ENCODE measurements at places on chromosomes 7 and 10. TPM values are rescaled to one million over a fixed set of nuclear protein-coding genes. Genes with fewer than 3 reads are reported as not detected.

GRCh38 chr7:98802088-98802780 is 67.6 kb downstream of the TMEM130 start:
- DNase-seq: peak; percentile 38
- H3K36me3 ChIP-seq: no peaks in the 10 kb centered on the region
- H3K4me3 ChIP-seq: peak overlapping the region; percentile 41
- no peak overlapping the region for H3K27ac ChIP-seq
- peaks cover 18% of the 10 kb centered on the region for H3K4me1 ChIP-seq
- peaks cover 19% of the 10 kb centered on the region for H3K27me3 ChIP-seq

- no peaks in the 10 kb centered on the region for H3K36me3 ChIP-seq
- no peak overlapping the region for H3K4me3 ChIP-seq
- H3K4me1 ChIP-seq: peaks cover 4% of the 10 kb centered on the region
- H3K27ac ChIP-seq: no peak overlapping the region
These were observed 28.6 kb upstream of the VCL start for GRCh38 chr10:73969224-73969841.

DNA sequence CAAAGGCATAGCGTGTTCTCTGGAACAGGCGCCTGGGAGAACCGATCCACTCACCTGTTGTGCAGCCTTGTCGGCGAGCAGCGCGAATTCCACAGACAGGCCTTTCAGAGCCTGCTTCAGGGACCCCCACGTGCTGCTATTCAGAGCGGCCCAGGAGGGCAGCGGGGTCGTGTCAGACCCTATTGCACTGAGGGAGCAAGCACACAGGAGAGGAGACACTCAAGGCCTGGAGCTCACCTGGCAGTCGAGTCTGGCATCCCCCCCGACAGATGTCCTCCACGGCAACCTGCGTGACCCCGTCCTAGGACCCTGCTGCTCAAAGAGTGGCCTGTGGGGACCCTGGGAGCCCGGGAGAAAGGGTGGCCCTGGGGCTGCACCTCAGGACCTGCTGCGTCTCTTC is 21.1 kb downstream of the NUDT1 start:
- no peak for DNase-seq
- no peaks in the 10 kb centered on the region for H3K27me3 ChIP-seq
- peaks cover 72% of the 10 kb centered on the region for H3K36me3 ChIP-seq

DNA sequence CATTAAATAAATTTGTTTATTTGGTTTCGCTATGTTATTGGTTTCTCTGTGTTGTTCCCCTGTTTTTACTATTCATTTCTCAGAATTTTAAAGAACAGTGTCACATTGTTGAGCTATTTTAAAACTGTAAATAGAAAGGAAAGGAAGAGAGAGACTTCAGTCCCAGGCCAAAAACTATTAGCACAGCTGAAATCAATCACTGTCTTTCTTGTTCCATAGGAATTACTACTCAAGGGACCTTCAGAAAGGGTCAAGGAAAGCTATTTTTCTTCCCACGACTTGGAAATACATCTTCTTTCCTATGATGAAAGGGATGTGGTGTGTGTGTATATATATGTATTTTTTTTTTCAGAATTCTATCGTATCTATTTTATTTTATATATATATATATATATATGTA is 29.0 kb upstream of the GNAT3 start:
- DNase-seq: no peak
- H3K36me3 ChIP-seq: no peaks in the 10 kb centered on the region
- H3K27ac ChIP-seq: no peak overlapping the region
- H3K27me3 ChIP-seq: no peaks in the 10 kb centered on the region
- no peaks in the 10 kb centered on the region for H3K4me1 ChIP-seq

DNA sequence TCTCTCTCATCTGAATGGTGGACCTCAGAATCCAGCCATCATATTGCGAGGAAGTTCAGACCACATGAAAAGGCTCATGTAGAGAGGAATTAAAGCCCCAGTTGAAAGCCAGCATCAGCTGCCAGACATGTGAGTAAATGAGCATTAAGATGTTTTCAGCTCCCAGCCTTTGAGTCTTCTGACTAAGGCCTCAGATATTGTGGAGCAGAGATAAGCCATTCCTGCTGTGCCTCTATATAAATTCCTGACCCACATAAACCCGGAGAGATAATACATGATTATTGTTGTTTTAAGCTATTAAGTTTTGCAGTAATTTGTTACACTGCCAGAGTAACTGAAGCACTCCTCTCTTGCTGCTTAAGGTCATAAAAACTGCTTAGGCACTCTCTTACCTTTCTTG is 14.6 kb downstream of the FAM149B1 start:
- DNase-seq: no peak
- H3K27me3 ChIP-seq: no peaks in the 10 kb centered on the region
- no peak overlapping the region for H3K4me3 ChIP-seq

GRCh38 chr10:69910561-69910960 is 108.9 kb downstream of the COL13A1 start:
- H3K36me3 ChIP-seq: no peaks in the 10 kb centered on the region
- H3K27me3 ChIP-seq: peaks cover 8% of the 10 kb centered on the region
- no peak overlapping the region for H3K27ac ChIP-seq

DNA sequence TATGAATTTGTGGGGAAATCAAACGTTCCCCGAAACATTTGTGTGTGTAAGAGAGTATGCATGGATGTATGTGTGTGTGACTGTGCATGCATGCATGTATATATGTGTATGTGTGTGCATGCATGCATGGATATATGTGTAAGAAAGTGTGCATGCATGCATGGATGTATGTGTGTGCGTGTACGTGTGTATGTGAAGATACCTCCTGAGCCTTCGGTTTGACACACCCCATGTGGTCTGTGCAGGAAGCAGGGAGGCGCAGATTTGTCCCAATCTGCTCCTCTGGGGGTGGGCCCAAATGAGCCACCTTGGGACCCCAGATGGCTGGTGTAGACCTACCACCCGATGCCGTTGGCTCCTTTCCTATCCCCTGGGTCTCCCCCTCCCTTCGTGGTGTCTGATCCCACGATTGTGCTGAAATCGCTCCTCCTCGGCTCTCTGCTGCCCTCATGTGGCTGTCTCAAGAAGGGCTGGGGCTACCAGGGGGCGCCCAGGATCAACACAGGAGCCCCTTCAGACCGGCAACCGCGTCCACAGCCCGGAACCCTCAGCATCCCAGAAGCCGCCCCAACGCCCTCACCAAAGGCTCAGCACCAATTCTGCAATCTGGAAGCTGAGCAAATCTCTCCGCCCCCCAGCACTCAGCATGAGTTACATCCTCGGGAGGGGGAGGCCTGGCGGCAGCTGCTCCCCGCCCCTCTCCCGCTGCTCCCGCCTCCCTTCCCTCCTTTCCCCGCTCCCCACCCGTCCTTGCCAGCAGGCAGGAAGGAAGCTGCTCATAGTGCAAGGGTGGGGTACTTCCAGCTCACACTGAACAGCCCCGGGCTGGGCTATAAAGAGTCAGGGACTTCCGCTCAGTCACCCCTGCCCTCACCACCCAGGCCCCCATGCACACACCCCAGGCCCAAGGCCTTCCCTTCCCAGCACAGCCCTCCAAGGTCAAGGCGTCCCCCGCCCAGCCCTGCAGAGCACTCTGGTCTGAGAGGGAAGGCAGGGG is 2.3 kb upstream of the NOS3 start:
- H3K27me3 ChIP-seq: peaks cover 48% of the 10 kb centered on the region
- H3K4me3 ChIP-seq: no peak overlapping the region
- no peaks in the 10 kb centered on the region for H3K36me3 ChIP-seq
- DNase-seq: no peak

- H3K4me3 ChIP-seq: no peak overlapping the region
- peaks cover 11% of the 10 kb centered on the region for H3K4me1 ChIP-seq
- no peak for DNase-seq
- peaks cover 38% of the 10 kb centered on the region for H3K36me3 ChIP-seq
- no peak overlapping the region for H3K27ac ChIP-seq
These were observed 77.1 kb downstream of the CREM start for GRCh38 chr10:35203745-35204144.

GRCh38 chr10:113053091-113053490 is 103.0 kb downstream of the TCF7L2 start:
- H3K27me3 ChIP-seq: peaks cover 13% of the 10 kb centered on the region
- no peaks in the 10 kb centered on the region for H3K4me1 ChIP-seq
- no peaks in the 10 kb centered on the region for H3K36me3 ChIP-seq
- no peak for DNase-seq
- no peak overlapping the region for H3K4me3 ChIP-seq

GRCh38 chr10:132494866-132495630 is 42.5 kb upstream of the INPP5A start:
- no peaks in the 10 kb centered on the region for H3K36me3 ChIP-seq
- no peak overlapping the region for H3K4me3 ChIP-seq
- no peaks in the 10 kb centered on the region for H3K4me1 ChIP-seq

DNA sequence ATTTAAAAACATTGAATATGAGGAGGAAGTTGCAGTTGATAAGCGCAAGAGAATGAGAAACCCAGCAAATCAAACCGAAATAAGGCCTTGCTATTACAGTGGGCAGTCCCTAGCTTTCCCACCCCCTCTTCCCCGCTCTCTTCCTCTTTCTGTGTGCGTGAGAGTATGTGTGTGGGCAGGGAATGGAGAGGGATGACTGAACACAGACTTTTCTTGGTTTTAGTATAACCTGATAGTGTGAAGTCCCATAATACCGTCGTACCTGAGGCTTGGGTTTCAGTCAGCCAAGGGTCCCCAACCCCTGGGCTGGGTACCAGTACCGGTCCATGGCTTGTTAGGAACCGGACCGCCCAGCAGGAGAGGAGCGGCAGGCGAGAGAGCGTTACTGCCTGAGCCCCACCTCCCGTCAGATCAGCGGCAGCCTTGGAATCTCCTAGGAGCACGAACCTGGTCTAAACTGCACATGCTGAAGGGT is 255.3 kb downstream of the CELF2 start:
- H3K4me1 ChIP-seq: peaks cover 42% of the 10 kb centered on the region
- H3K27ac ChIP-seq: peak overlapping the region; percentile 68
- H3K36me3 ChIP-seq: peaks cover 95% of the 10 kb centered on the region
- H3K4me3 ChIP-seq: no peak overlapping the region
- no peak for DNase-seq

GRCh38 chr7:1959305-1959704 is 273.4 kb downstream of the MAD1L1 start:
- no peaks in the 10 kb centered on the region for H3K4me1 ChIP-seq
- no peak for DNase-seq
- H3K27me3 ChIP-seq: no peaks in the 10 kb centered on the region
- H3K36me3 ChIP-seq: peaks cover 56% of the 10 kb centered on the region
- H3K27ac ChIP-seq: no peak overlapping the region
- H3K4me3 ChIP-seq: no peak overlapping the region

DNA sequence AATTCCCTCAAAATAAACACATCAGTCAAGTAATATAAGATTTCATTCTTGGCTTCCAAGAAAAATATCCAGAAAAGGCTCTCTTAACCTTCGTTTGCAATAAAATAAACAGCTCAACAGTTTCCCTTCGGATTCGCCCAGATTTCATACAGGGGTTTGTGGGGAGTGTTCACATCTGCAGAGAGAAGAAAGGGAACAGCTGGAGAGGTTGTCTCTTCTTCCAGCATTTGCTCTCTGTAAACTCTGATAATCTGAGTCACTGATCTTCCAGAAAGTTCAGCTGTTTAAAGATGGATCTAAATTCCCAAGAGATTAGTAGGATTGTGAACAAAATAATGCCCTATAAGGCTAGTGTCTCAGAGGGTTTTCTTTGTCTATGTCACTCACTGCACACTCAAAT is 277.9 kb downstream of the HPSE2 start:
- H3K27me3 ChIP-seq: no peaks in the 10 kb centered on the region
- H3K4me3 ChIP-seq: no peak overlapping the region
- H3K4me1 ChIP-seq: no peaks in the 10 kb centered on the region
- H3K36me3 ChIP-seq: no peaks in the 10 kb centered on the region

GRCh38 chr10:30467651-30468338 is 33.8 kb downstream of the MAP3K8 start:
- H3K27me3 ChIP-seq: no peaks in the 10 kb centered on the region
- H3K27ac ChIP-seq: peak overlapping the region; percentile 74
- H3K36me3 ChIP-seq: peaks cover 4% of the 10 kb centered on the region
- H3K4me3 ChIP-seq: peak overlapping the region; percentile 56
- H3K4me1 ChIP-seq: peaks cover 35% of the 10 kb centered on the region

DNA sequence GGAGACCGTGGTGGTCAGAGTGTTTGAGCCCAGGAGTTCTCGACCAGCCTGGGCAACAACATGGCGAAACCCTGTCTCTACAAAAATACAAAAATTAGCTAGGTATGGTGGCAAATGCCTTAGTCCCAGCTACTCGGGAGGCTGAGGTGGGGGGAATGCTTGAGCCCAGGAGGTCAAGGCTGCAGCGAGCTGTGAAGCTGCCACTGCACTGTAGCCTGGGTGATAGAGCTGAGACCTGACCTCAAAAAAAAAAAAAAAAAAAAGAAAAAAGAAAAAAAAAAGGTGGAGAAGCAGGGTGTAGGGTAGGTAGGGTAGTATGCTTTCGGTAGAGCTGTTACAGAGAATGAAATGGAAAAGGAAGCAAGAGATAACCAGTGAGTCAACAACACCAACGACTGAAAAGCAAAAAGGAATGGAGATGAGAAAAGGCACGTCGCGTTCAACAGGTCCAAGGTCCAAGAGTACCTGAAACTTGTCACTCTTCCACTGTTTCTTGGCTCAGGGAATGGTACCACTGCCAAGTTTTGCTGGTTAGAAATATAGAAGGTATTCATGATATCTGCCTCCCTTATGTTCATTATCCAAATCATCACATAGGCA is 4.3 kb upstream of the RSBN1L start:
- peaks cover 25% of the 10 kb centered on the region for H3K4me1 ChIP-seq
- H3K27me3 ChIP-seq: no peaks in the 10 kb centered on the region
- DNase-seq: no peak
- H3K36me3 ChIP-seq: peaks cover 20% of the 10 kb centered on the region

DNA sequence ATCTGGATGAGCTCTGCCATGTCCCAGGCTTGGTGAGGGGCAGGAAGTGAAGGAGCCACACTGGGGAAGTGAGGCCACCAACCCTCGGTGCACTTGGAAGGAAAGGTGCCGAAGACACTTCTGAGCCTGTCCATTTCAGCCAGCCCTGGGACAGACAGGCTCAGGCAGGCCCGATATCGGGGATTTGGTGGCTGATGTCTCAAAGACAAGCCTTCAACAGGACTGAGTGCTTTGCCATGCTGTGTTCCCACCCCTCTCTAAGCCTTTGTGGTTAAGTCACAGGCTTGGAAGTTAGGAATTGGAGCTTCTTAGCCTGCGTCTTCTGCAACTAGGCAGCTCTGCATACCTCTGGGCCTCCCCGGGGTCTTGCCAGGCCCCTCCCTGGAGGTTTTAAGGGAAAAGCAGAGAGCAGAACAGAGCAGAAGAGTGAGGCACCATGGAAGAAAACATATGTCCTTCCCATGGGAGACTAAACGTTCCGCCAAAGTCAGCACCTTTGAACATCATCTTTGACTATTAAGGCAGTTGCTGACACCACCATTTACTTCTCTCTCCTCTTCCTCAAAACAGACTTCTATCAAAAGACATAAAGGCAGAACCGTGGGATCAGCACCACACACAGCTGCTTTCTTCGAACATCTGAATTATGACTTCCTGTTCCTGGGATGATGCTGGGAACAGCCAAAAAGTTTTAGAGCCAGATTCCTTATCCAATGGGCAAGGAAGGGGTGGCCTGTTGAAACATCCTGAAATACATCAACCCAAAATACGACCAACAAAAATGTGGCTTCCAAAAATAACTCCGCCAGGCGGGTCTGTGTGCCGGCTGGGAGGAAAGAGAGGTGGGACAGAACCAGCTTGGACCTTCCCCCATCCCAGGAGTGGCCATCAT is 71.8 kb downstream of the AFAP1L2 start:
- no peak for DNase-seq
- no peaks in the 10 kb centered on the region for H3K36me3 ChIP-seq
- H3K4me3 ChIP-seq: no peak overlapping the region
- H3K4me1 ChIP-seq: no peaks in the 10 kb centered on the region
- H3K27ac ChIP-seq: no peak overlapping the region
- H3K27me3 ChIP-seq: peaks cover 8% of the 10 kb centered on the region

CFAP69 gene
- total RNA-seq: not detected

KLHDC10 gene
- total RNA-seq: 21.0 TPM

BAIAP2L1 gene
- total RNA-seq: 8.1 TPM

TMEM140 gene
- 18.6 TPM for total RNA-seq

ANKRD30A gene
- not detected for total RNA-seq

PAPOLB gene
- total RNA-seq: 0.07 TPM

GRID1 gene
- not detected for total RNA-seq

HECTD2 gene
- total RNA-seq: 8.1 TPM
